ENCODE measurements at places on chromosomes 1 and 21.
A peak's percentile ranks its signal among the peaks of the same experiment; 100 is the strongest.

- DNase-seq: peak; percentile 97
These were observed 247.3 kb downstream of the LTN1 start for GRCh38 chr21:28745131-28746016.

DNA sequence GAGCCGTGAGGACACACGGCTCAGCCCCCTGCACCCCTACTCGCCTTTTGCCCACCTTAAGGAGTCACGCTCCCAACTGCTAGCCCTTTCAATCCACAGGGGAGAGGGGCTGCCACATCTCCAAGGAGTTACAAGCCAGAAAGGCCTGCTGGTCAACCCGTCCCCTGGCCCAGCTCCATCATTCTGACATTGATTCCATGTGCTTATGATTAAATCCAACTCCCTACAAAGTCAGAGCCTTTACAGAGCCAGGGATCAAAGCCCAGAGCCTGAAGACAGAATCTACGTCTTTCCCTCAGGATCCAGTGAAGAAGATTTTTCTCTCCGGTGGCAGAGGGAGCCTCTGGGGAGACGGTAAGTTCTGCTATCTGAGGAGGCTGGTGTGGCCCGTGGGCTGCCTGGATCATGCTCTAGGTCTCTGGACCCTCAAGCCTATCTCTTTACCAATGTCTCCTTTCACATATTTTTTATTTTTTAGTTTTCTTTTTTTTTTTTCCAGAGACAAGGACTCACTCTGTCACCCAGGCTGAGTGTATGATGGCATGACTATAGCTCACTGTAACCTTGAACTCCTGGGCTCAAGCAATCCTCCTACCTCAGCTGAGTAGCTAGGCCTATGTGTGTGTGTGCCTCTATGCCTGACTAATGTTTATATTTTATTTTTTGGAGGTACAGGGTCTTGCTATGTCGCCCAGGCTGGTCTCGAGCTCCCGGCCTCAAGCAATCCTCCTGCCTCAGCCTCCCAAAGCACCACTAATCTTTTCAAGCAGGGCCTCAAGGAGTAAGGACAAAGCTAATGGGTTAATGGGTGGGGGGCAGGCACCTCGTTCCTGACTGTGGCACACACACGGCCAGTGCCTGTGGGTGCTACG, 61.3 kb downstream of the SLC66A1 start:
- DNase-seq: no peak

GRCh38 chr1:154955039-154955717, 721 bp downstream of the PBXIP1 start:
- peak; percentile 68 for DNase-seq

GRCh38 chr21:29235714-29236197, 63.0 kb upstream of the BACH1 start:
- no peak for DNase-seq

DNA sequence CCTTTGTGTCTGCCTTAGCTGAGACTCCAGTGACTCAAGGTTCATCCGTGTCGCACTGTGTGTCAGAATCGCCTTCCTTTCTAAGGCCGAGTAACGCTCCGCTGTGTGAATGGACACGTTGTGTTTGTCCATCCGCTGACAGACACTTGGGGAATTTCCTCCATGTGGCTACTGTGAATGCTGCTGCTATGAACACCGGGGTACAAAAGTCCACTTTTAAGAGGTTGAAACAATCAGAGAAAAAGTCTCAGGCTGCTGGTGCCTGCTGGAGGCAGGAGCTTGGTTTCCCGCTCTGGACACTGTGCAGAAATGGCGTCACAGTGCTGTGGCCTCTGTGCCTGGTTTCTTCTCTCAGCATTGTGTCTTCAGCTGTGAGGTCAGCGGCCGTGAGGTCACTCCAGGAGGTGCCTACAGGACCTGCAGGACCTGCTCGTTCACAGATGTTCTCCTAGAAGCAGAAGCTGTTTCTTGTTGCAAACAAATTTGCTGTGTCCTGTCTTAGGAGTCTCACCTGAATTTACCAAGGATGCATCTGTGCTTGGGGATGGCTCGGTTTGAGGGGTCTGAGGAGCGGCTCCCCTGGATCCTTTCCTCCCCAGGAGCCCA, 34.2 kb downstream of the KRTAP10-1 start:
- no peak for DNase-seq

Data from fibroblast of lung (primary cell).